Retinal pigment epithelial cell (primary cell): ENCODE measurements at places on chromosomes 3 and 15.

DNA sequence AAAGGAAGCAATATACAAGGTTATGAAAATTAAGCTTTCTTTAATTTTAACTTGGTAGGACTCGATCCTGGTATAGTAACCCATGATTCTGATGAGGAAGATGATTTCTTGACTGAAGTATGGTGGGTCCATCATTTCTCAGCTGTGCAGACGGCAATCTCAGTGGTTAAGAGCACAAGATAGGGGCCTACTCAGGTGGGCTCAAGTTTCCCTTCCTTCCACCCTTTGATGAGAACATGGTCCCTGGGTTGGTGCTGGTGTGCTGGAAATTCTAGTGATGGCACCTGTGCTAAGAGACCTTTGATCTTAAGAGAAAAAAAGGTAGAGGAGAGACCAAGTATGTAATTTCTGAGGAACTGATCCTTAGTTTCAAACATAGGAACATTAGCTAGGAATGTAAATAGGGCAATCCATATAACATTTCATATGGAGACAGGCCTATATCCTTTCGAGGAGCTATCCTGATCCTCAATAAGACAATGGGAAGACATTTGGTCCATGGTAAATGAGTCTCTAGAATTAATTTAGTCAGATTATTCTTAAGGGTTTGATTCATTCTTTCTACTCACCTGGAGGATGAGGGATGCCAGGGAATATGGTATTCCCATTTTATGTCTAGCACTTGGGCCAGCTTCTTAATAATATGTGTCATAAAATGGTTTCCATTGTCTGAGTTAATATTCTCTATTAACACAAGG lies 104.5 kb upstream of the NECTIN3 start:
- no peak for DNase-seq

- no peak for DNase-seq
These were observed 77.8 kb upstream of the RNU6-1 start for GRCh38 chr15:67917636-67918035.

DNA sequence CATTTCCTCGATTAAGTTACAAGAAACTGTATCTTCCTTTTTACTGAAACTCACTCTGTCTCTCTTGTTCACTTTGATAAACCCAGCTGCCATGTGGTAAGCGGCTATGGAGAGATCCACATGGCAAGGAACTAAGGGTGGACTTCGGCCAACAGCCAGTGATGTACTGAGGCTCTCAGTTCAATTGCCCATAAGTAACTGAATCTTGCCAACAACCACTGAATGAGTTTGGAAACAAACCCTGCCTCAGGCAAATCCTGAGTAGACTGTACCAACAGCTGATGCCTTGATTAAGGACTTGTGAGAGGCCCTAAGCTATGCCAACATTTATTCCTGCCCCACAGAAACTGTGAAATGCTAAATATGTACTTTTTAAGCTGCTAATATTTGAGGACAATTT lies 433.5 kb downstream of the PLOD2 start:
- DNase-seq, result no peak

DNA sequence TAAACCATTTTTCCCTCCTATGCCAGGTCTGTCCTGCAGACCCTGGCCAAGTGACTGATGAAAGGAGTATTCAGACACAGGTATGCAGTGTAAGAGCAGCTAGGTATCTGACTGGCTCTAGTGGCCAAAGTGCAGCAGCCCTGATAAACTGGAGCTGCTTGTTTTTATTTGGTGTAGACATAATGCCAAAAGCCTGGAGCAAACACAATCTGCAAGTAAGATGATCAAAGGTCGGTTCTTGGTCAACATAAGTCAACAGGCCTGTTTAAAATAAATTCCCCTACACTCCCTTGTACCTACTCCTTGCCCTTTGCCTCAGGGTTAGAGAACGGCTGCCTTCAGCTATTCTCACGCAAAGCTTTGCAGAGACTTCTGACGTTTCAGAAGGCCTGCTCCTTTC lies 1003.1 kb downstream of the ZPLD1 start:
- no peak for DNase-seq

- no peak for DNase-seq
These were observed 235.0 kb downstream of the OCA2 start for GRCh38 chr15:27864086-27864485.

DNA sequence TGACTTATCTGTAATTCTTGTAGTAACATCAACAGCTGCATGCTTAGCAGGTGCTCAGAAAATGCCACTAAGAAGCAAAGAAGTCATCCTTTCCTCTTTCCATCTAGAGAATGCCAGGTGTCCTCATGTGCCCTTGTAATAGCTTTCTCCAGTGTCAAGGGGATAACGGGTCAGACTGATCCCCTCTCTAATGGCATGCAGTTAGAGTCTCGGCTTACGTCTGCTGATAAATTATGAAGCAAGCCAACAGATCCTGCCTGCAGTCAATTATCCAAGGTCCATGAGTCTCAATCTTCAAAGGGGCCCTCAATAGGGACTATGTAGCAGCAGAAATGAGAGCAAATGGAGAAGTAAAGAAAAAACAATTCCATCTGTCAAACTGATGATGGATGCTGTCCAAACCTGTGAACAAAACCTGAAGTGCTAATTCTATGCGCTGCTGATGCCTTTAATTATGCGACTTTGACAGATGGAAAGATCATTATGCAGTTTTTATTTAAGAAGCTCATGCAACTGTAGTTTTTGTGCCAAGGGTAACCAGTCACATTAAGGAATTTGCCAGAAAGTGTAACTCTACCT lies 162.8 kb upstream of the PEX5L start:
- no peak for DNase-seq

DNA sequence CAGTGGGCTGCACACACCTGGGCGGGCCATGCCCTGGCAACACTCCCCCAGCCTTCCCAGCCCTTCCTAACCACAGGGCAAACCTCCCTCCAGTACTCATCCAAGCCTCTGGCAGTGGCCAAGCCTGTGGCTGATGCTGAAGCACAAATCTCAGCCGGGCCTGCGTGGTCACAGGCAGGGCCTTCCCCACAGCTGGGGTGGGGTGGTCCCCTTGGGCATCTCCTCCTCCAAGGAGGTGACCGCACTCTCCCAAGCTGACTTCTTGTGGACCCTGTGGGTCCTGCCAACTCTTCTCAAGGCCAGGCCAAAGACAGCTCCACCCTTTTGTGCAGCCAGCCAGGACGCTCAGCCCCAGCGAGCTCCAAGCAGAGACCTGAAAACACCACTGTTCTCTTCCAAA lies 21.4 kb downstream of the GRAMD2A start:
- no peak for DNase-seq
